Esophagus squamous epithelium (tissue), 5 donors: ENCODE measurements at places on chromosomes 16 and 17.

- no peak for DNase-seq
These were observed 11.7 kb downstream of the CFAP52 start for GRCh38 chr17:9587969-9588656.

DNA sequence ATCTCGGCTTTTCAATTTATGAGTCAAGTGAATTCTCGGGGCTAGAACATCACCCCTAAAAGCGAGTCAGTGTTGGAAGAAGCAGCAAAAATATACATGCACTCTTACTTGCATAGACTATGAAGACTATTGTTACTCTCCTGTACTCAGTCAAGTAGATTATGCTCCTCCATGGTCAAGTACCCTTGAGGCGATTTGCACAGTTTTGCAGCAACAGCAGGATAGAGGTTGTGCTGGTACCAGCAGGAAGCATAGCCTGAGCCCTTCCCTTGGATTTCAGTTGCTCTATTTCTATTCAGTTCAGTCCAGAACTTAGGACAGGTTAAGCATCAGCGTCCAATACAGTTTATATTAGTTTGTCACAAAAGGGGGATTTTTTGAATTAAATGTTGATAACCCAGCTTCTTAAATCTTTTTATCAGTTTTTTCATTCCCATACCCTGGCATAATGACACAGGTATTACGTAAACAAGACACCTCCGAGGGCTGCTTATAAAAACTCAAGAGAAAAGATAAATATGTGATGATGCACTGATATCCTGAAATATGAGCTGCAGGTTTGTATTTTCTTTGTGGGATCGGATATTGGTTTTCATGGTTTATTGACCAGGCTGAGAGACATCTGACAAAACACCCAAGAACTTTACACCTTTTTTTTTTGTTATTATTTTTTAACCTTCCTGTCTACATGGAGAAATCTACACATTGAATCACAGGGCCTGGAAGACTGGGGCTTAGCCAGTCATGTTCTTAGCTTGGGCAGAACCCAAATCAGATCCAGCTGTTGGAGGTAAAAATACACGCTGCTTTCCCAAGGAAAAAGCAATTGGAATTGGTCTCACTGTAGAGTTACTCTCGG, 144.1 kb downstream of the PITPNC1 start:
- no peak for DNase-seq

DNA sequence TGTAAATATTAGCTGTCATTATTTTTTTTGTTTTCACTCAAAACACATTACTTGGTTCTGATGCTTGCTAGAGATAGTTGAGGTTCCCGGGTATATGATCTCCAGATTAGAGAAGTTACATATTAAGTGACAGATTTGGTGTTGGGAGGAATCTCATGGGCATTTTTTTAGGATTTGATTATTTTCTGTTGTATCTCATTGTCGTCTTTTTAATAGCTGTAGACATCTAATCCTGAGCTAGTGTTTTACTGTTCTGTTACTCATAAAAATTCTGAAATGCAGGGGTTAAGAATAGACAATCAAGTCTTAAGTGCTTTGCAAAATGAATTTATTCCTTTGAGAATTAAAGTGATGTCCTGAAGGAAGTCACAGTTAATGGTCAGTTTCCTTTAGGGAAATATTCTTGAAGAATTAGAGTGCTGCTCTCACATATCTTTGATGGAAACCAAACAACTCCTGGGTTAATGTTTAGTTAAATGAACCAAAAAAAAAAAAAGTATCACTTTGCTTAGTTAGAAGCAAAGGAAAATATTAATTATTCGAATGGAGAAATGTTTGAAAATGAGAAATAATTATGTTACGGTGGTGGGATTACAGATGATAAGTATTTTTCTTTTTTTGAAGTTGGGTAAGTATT, 251.7 kb upstream of the CACNG5 start:
- no peak for DNase-seq

GRCh38 chr17:48878920-48879898, 13.4 kb upstream of the ATP5MC1 start:
- DNase-seq: no peak

- DNase-seq: no peak
These were observed 22.2 kb downstream of the KIAA0513 start for GRCh38 chr16:85049706-85050305.

GRCh38 chr16:23530062-23530461, 19.8 kb upstream of the GGA2 start:
- DNase-seq: no peak

DNA sequence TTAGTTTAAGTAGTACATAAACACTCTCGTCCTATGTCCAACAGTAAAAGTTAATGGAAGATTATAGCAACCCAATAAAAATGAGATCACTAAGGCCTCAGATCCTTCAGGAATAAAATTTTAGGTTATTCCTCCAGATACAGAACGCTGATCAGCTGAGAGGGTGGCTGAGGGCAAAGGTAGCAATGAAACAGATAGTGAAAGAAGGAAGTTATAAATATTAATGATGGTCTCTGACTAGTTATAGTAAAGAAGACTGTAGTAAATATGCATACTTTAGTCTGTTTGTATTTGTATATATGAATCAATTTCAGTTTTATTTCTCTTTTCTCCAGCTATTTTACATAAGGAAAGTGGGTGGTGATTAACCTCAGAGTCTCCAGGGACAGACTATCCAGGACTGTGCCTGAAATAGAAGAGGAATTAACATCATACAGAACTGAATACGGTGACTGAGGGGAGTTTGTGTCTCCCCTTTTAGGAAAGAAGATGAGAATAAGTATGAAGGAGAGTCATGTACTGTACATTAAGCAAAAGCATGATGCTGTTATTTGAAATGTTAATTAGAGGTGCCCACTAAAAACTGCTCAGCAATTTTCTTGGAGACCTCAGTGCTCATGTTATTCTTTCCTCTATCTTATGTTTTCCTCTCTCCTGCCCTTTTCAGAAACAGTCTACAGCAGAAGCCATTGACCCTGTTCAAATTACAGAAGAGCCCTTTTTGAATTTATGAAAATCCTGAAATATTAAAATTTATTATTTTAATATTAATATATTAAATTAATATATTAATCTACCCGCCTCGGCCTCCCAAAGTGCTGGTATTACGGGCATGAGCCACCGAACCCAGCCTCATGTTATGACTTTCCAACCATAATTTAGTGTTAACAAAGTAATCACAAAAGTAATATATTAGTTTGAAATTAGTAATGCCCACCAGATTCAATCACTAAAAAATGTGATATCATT, 36.5 kb upstream of the DHRS7B start:
- no peak for DNase-seq

DNA sequence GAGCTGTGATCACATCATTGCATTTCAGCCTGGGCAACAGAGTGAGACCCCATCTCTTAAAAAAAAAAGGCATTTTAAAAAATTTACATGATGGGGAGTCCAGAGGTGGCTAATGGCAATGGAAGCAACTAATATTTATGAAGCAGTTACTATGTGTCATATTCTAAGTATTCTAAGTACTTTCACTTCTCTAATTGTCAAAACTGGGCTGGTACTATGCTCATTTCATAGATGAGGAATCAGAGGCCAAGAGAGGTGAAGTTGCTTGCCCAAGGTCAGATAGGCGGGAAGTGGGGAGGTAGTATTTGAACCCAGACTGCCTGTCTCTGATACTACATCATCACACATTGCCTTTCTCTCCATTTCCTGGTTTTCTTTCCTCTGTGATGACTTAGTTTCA, 50.7 kb downstream of the SLC5A11 start:
- DNase-seq: no peak

- no peak for DNase-seq
These were observed 5.0 kb upstream of the CDH13 start for GRCh38 chr16:82621781-82622180.

GRCh38 chr16:58462089-58462488, 37.9 kb upstream of the NDRG4 start:
- DNase-seq: no peak

- no peak for DNase-seq
These were observed 3.3 kb downstream of the VAT1 start for GRCh38 chr17:43018932-43019331.

GRCh38 chr17:15446036-15446435, 21.4 kb downstream of the CDRT4 start:
- no peak for DNase-seq

DNA sequence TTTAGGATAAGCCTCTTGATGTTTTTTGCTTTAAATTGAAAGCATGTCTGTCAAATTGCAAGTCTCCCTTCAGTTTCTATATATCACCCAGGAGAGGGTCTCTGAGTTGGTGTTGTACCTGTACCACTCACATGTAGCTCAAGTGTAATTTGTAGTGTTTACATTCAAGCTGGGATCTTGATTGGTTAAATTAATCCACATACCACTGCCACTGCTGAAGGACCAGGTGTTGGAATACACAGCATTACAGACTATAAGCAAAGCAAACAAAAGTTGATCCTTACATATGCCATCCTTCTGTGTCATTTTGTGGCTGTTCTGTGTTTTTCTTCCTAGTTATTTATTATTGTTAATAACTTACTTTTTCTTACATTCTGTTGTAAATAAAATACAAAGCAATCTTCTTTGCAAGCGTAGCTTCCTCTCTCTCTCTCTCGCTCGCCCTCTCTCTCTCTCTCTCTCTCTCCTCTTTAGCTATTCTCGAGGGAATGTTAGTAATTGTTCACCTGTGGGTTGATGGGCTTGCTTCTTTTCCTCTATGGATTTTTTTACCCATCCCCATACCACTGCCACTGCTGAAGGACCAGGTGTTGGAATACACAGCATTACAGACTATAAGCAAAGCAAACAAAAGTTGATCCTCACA, 20.8 kb upstream of the NOL11 start:
- no peak for DNase-seq

DNA sequence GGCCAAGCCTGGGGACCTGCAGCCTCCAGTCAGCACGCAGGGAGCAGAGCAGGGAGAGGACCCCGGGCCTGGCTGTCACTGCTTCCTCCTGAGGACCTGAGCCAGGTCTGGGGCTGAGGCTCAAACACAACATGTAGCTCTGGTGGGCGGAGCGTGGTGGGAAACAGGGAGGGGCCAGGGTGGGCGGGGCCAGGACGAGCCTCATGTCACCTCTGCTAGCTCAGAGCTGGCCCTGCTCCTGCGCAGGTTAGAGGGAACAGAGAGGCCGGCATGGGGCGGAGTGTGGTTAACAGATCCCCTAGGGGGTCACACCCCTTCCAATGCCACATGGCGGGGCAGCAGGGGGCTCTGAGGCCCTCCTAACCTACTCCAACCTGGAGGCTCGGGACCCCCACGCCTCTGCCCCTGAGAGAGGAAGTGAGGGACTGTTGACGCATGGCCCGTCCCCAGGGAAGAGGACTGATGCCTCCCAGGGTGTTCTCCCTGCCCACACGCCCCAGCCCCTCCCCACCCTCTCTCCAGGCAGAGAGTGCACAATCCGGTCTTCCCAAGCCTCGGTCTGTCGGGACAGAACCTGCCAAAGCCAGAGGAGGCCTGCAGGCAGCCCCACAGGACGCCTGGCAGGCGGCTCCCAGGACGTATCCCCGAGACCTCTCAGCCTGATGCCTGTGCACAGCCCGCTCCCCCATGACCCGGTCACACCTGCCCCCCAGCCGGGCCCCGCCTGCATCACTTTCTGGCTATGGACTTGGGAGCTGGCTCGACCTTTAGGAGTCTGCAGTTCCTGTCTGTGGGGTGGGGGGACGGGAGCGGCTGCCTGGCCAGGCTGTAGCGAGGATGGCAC, 15.2 kb downstream of the PIEZO1 start:
- DNase-seq: no peak

GRCh38 chr16:89602273-89602951, 11.0 kb upstream of the DPEP1 start:
- no peak for DNase-seq

- DNase-seq: no peak
These were observed 2.1 kb upstream of the ZSCAN10 start for GRCh38 chr16:3101018-3101840.

DNA sequence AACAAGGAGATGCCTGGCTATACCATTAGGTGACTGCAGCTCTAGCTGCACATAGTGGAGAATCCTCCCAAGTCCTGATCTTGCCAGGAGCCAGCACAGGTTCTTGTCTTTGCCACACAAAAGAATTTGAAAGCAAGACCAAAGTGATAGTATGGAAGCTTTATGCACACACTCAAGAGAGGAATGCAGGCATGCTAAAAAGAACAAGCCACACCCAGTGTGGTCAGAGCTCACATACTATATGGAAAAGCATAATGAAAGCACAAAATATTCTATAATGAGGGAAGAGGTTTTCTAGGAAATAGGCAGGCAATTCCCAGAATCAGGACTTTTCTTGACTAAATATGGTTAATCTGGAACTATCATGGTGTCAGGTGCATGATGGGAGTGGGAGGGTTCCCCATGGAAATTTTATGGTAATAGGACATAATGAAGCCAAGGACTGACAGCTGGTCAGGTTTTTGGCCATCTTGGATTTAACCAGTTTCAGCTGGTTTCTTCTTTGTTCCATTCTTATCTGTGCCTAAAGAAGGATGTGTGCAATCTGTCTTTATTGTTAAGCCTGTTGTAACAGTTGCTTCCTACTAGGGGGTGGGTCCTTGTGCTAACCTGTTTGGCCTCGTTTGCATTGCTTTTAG, 171.6 kb downstream of the ZNF18 start:
- no peak for DNase-seq

DNA sequence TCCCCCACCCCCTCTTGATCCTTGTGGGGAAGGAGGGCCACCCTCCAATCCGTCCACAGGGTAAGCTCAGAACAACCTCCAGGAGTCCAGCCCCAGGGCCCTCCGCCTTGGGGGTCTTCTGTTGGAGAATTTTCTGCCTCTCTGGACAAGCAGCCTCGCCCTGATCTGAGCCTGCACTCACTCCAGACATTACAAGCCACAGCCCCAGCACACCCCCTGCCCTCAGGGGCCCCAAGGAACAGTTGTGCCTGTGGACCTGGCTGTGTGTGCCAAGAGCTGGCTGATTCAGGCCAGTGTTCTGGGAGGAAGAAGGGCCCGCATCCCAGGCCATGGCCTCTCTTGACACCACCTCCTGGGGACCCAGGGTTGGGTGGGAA, 477 bp upstream of the ARHGAP27 start:
- DNase-seq: no peak

DNA sequence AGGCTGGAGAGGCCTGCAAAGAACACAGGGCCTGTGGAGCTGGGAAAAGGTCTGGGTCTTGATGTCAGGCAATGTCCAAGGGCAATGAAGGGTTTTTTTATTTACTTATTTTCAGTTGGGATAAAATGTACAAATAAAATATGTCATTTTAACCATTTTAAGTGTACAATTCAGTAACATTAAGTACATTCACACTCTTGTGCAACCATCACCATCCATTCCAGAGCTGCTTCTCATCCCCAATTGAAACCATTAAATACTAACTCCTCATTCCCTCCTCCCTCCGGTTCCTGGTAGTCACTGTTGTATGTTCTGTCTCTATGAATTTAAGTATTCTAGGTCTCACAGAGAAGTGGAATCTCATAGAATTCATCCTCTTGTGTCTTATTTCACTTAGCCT, 444.7 kb downstream of the HS3ST3B1 start:
- no peak for DNase-seq
